ENCODE measurements at places on chromosomes 4 and X.

DNA sequence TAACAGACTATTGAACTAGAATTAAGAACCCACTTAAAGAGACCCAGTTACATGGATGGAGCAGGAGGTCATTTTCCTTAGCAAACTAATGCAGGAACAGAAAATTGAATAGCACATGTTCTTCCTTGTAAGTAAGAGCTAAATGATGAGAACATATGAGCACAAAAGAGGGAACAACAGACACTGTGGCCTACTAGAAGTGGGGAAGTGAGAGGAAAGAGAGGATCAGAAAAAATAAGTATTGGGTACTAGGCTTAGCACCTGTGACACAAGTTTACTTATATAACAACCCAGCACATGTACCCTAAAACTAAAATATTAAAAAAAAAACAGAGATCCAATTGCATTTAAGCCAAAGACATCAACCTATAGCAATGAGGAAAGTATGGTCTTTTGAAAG is 26.2 kb downstream of the ARAP2 start:
- no peak for DNase-seq

GRCh38 chr4:7105276-7105675 is 37.4 kb upstream of the GRPEL1 start:
- DNase-seq, result no peak

DNA sequence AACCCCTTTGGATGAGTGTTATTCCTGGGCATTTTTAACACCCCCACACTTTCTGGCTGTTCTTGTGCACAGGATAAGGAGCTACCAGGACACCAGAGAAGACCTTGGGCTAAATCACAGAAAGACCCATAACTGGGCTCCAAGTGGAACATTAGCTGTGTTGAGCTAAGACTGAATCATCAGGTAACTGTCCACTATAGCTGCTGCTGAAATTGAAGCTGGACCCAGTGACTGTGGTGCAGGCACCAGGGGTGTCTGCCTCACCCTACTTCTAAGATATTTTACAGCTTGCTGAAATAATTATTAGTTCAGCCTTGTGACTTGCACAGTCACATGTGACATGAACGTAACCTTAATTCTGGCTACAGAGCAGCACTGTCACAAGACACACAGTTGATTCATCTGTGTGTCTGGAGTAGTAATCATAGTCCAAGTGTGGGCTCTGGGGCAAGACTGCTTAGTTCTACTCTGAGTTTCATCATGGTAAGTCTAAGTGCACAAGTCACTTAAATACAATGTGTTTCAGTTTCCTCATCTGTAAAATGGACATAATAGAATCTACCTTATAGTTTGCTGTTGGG is 127.4 kb downstream of the SLC39A8 start:
- no peak for DNase-seq

DNA sequence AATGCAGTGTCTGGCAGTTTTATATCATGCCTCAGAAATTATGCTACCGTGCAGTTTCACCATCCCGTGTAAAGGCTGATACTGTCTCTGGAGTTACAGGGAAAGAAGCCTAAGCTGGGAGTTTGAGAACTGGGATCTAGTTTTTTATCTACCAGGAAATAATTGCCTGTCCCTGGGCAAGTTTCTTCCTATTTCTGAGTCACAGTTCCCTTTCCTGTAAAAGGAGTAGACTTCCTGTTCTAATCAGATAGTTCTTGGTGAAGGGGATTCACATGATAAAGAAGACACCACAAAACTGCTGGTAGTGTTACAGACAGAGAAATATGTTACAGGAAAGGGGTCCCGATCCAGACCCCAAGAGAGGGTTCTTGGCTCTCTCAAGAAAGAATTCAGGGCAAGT is 17.1 kb downstream of the HERC3 start:
- DNase-seq, result no peak

- no peak for DNase-seq
These were observed 188.0 kb downstream of the SLC4A4 start for GRCh38 chr4:71526637-71527406.

GRCh38 chrX:118239178-118239870 is 106.6 kb upstream of the WDR44 start:
- no peak for DNase-seq

DNA sequence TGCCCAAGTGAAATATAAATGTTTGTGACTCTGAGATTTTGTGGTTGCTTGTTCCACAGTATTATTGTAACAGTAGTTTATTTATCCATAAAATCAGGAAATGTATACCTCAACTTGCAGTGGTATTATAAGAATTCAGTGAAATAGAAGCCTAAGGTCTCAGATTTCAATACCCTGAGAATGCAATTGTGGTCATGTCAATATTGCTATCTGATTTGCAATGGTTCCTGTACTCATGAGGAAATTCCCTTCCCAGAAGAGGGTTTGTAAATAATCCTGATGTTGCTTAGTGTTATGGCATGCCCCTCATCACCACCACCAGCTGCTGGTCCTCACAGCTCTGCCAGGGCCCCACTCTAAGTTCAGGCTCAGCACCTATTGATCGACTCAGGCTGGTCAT is 67.8 kb downstream of the SLC34A2 start:
- DNase-seq, result no peak

DNA sequence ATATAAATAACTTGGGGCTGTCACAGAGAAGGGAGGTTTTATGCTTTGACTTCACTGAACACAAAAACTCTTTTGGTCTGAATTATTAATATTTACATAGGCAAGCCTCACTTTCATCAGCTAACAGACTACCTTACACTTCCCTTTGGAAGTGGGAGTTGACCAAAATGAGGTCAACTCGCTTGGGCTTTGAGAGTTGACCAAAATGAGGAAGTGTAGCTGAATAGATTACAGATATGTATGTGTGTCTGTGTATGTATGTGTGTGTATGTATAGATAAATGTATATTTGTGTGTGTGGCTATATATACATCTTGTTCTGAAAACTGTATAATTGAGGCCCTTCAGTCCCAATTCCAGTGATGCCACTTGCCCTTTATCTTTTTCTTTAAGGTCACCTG is 113.3 kb upstream of the IL13RA1 start:
- DNase-seq, result no peak

DNA sequence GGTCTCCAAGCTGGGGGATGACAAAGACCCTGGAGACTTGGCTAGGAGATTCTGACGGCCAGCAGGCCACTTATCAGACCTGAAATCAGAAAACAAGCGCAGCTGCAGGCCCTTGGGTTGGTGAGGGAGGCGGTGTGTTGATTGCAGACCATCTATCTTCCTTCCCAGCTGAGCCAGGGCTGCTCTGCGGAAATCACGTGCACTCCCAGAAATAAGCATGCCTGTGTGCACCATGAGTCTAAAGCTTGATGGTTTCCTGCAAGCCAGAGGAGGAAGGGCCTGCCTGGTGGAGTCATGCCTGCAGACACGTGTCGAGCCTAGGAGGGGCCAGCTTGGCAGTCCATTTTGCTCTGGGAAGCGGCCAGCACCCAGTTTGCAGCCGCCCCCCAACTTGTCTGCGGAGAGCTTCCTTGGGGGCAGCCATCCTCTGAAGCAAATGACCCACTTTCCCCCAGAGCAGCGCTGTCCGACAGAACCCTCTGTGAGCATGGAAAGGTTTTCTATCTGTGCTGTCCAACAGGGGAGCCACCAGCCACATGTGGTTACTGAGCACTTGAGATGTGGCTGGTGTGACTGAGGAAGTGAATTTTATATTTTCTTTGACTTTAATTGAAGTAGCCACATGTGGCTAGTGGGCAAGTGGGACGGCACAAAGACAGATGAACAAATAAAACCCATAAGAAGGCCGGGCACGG is 175.7 kb upstream of the BCOR start:
- DNase-seq, result no peak

DNA sequence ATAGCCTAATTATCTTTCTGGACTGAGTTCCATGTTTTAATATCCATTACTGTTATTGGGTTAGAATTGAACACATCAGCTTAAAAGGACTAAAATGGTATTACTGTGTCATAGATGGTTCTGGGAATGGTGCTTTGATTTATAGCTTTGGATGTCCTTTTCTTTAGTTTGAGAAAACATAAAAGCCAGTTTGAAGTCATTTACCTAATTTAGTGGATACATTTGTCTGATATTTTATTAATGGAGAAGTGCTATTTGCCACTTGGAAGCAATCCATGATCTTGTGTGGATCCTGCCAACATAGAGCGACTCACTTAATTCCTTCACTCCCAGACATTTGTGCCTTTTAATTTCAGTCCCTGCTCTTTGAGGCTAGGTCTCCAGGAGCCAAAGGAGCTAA is 212.4 kb upstream of the PACRGL start:
- DNase-seq, result no peak

- DNase-seq, result no peak
These were observed 331.5 kb upstream of the PABPC4L start for GRCh38 chr4:134533068-134533467.

DNA sequence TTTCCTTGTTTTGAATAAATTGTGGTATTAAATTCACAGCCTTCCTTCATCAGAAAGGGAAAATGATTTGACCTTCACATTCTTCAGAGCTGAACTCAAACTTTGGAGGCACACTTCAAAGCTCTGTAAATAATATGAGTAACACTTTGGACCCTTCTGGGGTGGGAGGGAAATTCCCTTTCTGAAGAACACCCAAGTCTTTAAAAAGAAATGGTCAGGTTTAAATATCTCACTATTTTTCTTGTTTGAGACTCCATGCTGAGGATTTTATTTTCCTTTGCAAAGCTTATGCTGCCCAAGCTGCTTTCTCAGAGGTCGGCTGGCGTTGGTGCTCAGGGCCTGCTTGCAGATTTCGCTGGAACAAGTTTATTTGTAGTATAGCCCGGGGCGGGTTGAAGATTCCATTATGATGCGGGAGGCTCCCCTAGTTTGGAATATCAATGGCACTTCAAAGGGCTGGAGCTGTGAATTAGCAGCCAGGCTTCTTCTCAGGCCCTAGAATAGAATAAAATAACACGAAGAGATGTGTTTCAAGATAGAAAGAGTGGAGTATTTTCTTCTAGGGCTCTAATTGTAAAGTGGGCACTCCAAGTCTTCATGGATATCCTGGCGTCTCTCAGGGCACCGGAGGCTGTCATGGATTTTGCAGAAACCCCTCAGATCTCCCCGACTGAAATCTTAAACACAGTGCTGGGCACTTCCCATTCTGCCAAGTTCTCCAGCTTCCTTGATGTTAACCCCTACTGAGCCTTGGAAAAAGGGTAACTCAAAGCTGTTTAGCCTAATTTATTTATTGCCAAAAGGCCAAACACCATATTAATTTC is 315.6 kb downstream of the GPAT3 start:
- DNase-seq, result no peak

- no peak for DNase-seq
These were observed 49.6 kb downstream of the KLHL13 start for GRCh38 chrX:118066867-118067515.

DNA sequence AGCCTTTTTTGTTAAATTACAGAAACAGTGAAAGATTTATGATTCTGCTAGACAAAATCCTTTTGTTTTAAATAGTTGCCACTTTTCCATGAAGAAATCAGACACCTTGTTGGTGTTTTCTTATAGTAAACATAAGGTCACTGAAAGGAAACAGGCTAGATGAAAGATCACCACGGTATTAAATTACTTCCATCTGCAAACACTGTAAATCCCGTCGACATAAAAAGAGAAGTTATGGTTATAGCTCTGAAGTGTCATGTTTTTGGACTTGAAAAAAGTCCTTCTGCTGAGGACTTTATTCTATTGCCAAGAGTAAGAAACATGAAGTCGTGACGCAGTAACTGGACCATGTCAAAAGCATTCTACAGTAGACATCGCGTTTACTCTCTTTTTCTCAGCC is 567.6 kb upstream of the SLIT2 start:
- no peak for DNase-seq

DNA sequence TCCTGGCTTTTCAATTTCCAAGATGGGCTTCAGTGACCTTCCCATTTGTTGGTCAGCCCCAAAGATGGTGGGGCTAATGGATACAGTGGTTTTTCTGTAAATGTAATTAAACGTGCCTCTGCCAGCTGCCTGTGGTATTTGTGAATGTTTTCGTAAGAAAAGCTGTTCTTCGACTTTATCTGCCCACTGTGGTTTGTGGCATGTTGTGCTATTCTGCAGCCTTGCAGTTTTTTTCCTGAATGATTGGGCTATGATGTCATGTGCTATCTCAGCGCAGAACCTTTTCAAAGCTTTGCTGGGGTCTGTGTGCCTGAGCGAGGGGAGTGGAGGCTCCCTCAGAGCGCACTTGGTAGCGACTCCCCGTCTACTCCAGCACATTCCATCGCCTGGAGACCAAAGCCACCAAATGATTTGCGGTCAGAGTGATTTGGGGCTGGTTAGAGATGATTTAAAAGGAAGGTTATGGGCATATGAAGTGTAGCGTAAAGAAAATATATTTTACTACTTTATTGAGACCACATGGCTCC is 137.5 kb downstream of the PALLD start:
- DNase-seq, result no peak

DNA sequence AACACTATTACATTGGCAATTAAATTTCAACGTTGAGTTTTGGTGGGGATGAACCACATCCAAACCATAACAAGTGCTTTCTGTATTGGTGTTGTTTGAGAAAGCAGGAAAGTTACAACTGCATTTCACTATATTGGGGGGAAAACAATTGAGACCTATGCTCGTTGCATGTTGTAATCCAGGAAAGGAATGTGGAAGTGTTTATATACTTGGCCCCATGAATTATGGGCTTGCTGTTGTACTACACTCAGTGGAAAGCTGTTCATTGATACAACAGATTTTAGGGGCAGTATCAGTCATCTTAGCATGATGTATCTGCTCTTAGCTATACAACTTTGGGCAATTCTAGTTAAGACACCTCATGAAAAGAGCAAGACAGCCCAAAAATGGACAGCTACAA is 52.4 kb downstream of the KLHL5 start:
- DNase-seq, result no peak

GRCh38 chr4:158020176-158020575 is 152.6 kb downstream of the GASK1B start:
- DNase-seq, result no peak

DNA sequence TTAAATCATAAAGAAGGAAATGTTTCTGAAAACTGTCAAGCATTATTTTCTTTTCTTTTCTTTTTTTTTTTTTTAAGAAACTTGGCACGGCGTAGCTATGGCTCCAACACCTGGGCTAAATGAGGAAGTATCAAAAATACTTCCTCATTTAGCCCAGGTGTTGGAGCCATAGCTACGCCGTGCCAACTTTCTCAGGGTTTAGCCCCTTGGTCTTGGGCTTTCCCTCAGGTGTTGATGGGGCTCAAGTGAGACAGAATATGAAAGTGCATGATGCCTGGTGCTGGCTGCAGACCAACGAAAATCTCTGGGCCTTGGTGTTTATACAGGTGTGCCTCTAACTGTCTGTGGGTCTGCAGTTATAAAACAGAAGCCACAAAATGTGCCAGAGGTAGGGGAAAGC is 132.7 kb downstream of the ARHGAP24 start:
- no peak for DNase-seq

GRCh38 chrX:12139934-12140611 is 1.8 kb downstream of the FRMPD4 start:
- DNase-seq, result no peak

DNA sequence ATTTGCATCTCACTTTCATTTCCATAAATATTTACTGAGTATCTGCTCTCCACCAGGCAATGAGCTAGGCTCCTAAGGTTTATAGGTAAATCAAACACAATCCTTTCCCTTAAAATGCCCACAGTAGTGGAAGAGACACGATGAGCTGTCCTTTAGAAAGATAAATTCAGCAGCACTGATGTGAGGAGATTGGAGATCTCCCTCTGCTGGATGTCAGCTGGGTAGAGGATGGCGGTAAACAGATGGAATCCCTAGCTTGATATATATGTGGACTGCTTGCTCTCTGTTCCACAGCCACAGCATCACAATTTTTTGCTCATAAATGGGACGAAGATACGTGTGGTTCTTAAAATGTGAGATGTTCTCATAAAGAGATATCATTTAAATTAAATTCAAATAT is 216.4 kb upstream of the RASGEF1B start:
- no peak for DNase-seq

Measured in stimulated activated CD8-positive, alpha-beta memory T cell treated with anti-CD3 and anti-CD28 coated beads, Interleukin-15, amount 100 ng/mL, for 24 hours (primary cell).